ENCODE measurements at places on chromosomes 12 and 14. TPM values are rescaled to one million over a fixed set of nuclear protein-coding genes. Genes with fewer than 3 reads are reported as not detected.

Gene GUCY2C
- not detected for total RNA-seq

Gene NPFF
- not detected for total RNA-seq

Gene RDH16
- 0.19 TPM for total RNA-seq

Gene LTBR
- 86.4 TPM for total RNA-seq

Gene ANKRD9
- total RNA-seq: 14.0 TPM

Gene CLMN
- 9.4 TPM for total RNA-seq

Gene ADAMTS20
- not detected for total RNA-seq

Gene NUP37
- 14.2 TPM for total RNA-seq

Gene CD163
- 705 TPM for total RNA-seq
